ENCODE measurements at places on chromosomes 5 and 9. TPM values are rescaled to one million over a fixed set of nuclear protein-coding genes. Genes with fewer than 3 reads are reported as not detected.

DNA sequence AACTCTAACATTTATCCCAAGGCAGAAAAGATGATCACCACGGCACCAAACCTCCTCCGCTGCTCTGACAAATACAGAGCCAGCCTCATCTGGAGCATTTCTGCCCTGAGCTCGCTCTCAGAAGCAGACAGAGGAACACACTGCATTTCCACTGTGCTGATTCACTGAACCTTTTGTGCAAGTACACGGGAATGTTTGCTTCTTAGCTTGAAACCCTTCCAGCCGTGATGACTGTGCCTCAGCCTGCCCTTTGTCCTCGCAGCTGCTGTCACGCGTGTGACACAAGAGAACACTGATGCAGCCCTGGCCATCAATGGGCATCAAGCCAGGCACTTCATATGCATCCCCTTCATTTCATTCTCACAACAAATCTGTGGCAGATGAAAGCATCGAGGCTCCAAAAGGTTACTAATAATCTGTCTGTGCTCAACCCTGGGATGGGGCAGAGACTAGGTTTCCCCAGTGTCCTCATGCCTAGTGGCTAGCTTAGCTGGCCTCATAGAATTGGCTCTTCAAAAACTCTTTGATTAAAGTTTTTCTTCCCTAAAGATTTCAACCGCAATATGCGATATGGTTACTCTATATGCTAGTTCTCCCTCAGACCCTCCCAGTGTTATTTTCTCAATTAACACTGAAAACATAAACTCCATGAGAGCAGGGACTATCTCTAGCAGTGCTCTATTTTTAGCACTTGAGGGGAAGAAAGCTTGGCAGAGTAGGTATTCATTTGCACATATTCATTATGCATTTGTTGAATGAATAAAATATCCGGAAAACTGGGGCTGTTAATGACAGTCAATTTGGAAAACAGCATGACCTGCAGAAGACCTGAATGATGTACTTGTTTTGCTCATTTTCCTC lies 7.3 kb downstream of the CDC14B start:
- DNase-seq, result no peak

LHFPL2 gene
- total RNA-seq, result 17.9 TPM

DNA sequence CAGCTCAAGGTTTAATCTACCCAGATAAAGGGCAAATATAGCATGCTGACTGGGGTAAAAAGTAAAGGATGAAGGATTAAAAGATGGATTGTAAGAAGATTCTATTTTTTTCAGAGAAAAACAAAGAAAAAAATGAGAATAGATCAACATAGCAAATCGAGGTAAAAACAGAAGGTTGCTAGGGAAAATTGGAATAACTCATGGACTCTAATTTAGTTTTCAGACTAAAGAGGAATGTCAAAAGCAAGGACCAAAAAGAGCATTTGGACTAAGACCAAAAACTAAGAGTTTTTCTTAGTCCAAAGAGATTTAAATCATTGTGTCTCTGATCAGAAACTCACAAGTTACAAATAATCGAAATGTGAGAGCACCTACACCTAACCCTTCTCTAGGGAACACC lies 250.7 kb upstream of the PTPRD start:
- DNase-seq, result no peak

- DNase-seq, result no peak
Observed at GRCh38 chr5:76273206-76273885, 129.7 kb upstream of the IQGAP2 start.

GRCh38 chr9:70564468-70565335 lies 150.2 kb upstream of the KLF9 start:
- DNase-seq, result no peak

- no peak for DNase-seq
Observed at GRCh38 chr5:83510260-83510659, 38.7 kb downstream of the VCAN start.

- DNase-seq, result no peak
Observed at GRCh38 chr9:97243606-97244005, 63.9 kb upstream of the CCDC180 start.

All from HCT116 (cell line).